ENCODE measurements at places on chromosomes 7 and 10.
A peak's percentile ranks its signal among the peaks of the same experiment; 100 is the strongest.

- no peak for DNase-seq
These were observed 1291.6 kb upstream of the AUTS2 start for GRCh38 chr7:68306692-68307107.

DNA sequence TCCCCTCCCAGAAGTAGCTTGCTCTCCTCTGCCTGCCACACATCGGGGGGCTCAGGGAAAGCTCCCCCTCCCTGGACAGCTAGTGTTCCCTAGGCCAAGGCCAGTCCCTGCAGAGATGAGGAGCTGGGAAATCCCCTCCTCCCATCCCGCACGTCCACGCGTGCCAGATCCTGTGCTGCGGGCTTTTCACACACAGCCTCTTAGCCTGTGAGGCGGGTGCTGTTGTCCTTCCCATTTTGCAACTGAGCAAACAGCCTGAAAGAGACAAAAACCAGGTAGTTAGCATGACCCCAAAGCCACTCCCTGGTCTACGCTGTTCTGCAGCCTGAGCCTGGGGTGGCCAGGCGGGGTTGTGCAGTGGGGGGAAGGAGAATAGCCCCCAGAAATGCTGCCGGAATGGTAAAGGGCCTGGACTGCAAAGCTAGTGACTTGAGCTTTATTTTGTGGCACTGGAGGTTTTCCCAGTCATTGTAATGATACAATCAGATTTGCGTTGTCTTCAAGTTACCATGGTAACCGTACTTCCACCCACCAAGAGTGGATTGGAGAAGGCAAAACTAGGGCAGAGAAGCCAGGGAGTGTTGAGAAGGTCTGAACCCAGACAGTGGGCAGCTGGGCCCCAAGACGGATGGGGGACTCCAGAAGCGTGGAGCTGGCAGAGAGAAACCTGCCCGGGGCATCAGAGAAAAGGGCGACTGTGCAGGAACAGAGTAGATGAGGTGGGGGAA lies 98.6 kb upstream of the KCTD7 start:
- no peak for DNase-seq

DNA sequence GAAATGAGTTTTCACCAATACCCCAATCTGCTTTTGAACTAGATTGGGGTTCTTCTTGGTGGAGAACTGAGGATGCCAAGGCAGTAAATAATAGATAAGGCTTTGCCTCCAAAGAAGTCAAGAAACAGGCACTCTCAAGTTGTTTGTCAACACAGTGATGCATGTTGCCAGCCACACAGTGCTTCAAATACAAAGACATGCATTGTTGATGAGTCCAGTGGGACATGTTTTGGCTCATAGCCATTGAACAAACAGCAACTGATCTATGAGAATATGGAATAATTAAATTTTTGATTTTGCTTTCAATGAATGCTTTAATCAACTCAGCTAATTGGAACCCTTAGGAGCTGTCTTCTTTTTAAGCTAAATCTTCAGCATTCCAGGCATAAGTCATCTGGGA lies 346.4 kb downstream of the THSD7A start:
- no peak for DNase-seq

DNA sequence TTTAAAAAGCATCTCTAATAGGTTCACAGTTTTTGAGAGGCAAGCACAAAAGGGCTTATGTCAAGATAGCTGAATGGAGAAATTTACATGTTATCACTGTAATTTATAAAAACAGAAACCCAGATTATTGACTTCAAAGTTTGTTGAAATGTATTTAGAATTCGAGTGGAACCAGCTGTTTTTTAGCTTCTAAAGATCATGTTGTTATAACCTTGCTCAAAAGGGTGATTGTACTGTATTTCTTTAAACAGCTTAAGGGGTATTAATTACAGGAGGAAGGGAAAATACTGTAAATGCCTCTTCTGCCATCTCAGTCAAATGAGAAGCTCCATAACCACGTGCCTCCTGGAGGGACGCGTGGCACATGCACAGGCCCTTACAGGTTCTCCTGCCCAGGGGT lies 156.2 kb upstream of the MGMT start:
- no peak for DNase-seq

- DNase-seq: no peak
These were observed 42.0 kb upstream of the PDLIM1 start for GRCh38 chr10:95332666-95333249.

GRCh38 chr7:98196706-98197605 lies 14.3 kb upstream of the BHLHA15 start:
- no peak for DNase-seq

DNA sequence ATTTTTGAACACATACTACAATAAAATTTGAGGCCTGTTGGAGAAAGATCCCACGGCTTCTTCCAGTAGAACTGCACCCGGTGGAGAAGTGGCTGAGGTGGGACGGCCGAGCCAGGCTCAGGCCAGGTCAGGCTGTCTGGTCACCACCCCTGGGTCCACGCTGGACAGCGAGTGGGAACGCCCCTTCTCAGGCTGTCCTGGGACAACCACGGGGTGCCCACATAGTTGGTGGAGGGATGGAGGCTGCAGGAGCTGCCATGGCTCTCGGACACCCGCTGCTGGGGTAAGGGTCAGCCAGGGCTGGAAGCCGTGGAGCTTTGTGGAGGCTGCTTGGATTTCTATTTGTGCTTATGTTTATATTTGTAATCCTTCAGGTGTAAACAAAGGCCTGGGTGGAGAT lies 206.5 kb downstream of the DNAJB6 start:
- DNase-seq: no peak

GRCh38 chr10:29794776-29795611 lies 160.2 kb upstream of the SVIL start:
- DNase-seq: peak; percentile 54

DNA sequence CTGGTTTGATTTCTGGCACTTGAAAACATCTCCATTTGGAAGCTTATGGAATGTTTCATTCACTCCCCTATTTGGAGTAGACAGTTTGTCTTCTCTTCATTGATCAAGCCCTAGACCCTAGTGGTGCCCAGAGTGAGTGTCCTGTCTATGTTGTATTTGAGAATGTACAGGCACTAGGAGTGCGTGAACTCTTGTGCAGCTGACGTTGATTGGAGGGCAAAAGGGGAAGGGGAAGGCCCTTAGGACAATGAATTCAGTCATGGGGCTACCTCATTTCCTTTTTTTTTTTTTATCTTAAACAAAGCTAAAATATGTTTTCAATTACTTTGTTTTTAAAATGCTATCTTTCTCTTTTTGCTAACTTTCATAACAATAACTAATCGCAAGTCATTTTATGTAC lies 66.5 kb downstream of the ADD3 start:
- no peak for DNase-seq

DNA sequence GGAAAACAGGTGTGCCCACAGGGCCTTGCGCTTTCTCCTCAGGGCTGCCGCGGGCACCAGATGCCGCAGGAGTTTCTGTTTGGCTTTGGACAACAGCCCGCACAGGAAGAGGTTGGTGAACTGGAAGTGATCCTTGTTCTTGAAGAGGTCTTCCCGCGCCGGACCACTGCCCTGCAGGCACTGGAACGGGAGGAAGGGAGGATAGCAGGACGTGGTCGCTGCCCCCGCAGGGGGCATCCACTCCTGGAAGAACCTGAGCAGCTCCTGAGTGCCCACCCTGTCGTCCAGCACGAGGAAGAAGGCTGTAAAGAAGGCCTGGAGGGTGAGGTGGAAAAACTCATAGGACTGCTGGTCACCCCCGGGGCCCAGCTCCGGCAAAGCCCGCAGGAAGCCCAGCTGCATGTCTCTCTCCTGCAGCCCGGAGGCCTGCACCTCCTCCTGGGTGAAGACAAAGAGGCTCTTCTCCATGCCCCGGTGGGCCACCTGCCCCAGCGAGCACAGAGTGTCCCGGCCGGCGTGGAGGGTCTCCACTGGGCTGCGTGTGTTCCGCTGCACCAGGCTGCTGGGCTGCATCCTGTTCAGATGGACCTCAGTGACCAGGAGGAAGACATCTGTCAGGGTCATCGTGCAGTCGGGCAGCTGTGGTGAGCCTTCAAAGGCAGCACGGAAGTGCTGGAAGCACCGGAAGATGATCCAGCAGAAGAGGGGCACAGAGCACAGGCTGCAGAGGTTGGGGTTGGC lies 26.9 kb downstream of the NOD1 start:
- DNase-seq: no peak

DNA sequence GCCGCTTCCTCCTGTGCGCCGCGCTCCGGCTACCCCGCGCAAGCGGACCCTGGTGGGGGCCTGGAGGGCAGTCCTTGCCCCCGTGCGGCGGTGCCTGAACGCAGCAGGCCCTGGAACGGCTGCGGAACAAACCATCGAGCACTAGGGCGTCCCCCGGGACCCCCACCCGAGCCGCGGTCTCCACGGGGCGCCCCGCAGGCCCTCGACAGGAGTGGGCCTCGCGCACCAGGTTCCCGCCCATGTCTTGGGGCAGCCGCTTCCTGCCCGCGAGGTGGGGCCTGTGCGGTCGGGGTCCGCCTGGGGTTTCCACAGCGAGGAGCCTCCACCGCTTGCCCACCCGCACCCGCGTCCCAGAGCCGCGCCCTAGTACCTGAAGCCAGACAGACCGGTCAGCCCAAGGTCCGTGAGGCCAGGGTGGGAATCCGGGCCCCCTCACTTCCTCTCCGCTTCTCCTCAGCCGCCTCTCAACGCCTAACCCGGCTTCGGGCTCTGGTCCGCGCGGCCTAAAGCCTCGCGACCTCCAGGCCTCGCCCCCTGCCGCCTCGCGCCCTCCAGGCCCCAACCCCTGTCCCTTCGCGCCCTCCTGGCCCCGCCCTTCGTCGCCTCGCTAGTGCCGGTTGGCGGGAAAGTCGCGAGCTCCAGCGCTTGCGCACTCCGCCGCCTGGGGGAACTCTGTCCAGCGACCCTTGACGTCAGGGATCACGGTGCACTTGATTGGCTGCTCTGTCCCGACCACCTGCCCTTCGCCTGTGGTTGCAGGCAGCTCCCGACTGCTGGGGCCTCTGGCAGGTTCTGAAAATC lies 7.0 kb upstream of the GBX1 start:
- no peak for DNase-seq

GRCh38 chr10:127937069-127937468 lies 30.2 kb downstream of the PTPRE start:
- peak; percentile 1 for DNase-seq

DNA sequence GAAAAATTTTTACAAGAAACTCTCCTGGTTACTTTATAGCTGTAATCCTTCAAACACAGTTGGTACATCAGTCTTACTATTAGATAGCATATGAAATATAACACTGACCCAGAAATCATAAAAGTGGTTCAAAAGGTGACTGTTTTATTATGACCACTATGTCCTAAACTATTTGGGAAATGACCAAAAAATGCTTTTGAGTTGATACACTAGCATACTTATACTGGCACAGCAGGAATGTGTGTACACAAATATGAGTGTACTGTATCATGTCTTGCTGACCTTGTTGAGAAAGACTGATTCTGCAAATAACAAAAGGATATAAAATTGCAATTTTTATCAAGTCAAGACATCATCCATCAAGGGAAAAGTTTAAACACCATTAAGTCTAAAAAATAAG lies 24.3 kb downstream of the CSTF2T start:
- no peak for DNase-seq

DNA sequence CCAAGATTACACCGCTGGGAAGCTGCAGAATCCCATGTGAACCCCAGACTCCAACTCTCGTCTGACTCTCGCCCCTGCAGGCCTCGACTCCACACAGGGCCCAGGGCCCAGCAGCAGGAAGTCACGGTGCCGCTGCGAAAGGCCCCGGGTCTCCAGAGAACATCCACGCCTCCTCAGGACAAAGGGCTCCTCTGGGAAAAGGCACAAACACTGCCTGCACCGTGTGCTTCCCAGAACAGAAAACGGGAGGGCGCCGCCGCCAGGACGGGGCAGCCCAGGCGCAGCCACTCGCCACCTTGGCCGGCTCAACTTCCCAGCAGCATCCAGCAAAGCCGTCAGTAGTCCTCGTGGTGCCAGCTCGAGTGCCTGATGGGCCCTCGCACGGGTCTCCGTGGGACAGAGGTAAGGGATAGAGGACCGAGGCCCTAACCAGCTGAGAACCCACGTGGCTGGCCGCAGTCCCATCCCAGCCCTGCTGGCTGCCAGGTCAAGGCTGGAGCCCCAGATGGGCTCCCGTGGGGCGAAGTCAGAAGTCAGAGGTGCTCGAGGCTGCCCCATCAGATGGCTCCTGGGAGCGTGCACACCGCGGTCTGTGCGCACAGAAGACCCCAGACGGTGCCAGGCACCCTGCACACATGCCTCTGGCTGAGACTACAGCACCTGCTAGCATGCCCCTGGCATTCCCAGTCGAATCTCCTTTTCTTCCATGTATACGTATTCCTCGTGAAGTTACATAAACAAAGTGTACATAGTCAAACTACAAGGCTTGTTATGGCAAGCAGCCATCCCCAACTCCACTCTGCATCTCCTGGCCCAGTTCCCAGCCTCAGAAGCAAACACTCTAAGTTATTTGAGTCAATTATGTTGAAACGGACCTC lies 60.2 kb downstream of the MAD1L1 start:
- peak; percentile 66 for DNase-seq

DNA sequence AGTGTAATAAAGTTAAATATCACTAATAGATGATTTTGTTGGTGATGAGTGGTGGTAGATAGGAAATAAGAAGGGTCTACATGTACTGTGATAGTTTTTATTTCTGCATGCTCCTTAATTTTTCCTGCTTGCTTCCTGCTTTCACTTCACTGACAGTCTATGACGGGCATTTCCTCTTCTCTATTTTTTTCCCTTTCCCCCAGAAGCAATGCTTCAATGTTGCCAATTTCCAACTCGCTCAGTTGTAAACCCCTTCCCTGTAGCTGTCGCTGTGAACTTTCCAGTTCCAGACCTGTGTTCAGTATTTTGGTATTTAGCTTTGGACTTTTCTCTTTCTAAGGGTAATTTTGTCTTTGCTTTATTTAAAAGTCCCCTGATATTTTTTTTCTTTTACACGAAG lies 123.5 kb upstream of the AGR3 start:
- DNase-seq: no peak

- DNase-seq: no peak
These were observed 122.5 kb upstream of the SEM1 start for GRCh38 chr7:96832092-96832662.

All from ureter (tissue), 1 donor.